ENCODE measurements at places on chromosomes 6 and 20.
A peak's percentile ranks its signal among the peaks of the same experiment; 100 is the strongest.

- DNase-seq: no peak
These were observed 13.1 kb downstream of the DNPH1 start for GRCh38 chr6:43216200-43216599.

GRCh38 chr6:4910037-4910760 is 93.6 kb downstream of the RPP40 start:
- DNase-seq: no peak

DNA sequence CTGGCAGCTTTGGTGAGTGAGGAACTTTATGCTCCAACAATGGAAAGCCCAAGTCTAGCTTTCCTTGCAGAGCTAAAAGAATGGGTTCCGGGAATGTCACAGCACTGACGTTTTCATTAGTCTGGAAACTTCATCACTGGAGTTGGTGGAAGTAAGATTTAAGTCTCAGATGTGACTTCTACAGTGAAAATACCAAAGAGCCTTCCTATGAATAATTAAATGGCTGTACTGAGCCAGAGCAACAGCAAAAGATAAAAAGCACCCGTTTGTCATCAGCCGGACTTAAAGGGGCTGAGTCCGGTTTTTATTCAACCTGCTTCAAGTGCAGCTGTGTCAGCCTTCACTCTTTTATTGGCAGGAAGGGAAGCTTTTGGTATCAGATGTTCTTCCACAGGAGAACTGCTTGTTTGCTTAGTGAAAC is 46.5 kb upstream of the SHLD1 start:
- no peak for DNase-seq

GRCh38 chr6:4895971-4896370 is 107.9 kb downstream of the RPP40 start:
- DNase-seq: no peak

GRCh38 chr6:3740551-3741476 is 10.7 kb downstream of the PXDC1 start:
- no peak for DNase-seq

DNA sequence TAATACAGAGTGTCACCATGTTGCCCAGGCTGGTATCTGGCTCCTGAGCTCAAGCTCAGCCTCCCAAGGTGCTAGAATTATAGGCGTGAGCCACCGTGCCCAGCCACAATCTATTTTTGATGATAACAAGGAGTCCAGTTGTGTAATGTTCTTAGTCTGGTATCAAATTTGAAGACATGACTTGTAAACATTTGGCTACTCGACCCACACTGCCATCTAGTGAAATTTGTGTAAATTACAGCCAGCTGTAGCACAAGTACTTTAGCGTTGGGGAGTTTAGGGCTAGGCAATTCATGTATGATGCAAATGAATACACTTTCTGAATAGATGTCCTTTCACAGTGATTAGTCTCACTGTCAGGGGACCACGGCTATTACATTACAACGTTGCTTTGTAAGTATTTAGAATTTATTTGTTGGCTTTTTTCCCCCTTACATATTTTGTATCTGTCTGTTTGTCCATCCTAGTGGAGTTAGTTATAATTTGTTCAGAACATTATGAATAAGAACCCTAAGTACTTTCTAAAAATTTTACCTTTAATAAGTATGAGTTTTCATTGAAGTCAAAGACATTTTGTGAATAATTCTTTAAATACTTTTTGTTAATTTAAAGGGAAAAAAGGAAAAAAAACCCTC is 139.7 kb downstream of the PRDM13 start:
- DNase-seq: peak; percentile 6

GRCh38 chr20:19864130-19864529 is 106.1 kb downstream of the RIN2 start:
- no peak for DNase-seq

GRCh38 chr20:62623488-62624324 is 18.6 kb upstream of the SLCO4A1 start:
- peak; percentile 99 for DNase-seq

DNA sequence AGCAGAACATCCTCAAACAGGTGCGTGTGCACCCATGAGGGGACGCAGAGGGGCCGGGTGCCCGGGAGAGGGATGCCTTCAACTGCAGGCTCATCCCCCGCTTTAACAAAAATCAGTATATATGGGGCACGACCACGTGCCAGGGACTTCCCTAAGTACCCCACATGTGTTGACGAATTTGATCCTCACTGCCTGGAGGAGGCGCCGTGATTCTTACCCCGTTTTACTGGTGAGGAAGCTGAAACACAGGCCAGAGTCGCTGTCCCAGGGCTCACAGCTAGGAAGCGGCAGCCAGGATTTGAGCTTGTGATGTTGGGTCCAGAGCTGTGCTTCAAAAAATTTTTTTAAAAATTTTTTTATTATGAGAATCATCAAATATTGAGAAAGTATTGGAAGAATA is 44.8 kb downstream of the ITPR3 start:
- no peak for DNase-seq

DNA sequence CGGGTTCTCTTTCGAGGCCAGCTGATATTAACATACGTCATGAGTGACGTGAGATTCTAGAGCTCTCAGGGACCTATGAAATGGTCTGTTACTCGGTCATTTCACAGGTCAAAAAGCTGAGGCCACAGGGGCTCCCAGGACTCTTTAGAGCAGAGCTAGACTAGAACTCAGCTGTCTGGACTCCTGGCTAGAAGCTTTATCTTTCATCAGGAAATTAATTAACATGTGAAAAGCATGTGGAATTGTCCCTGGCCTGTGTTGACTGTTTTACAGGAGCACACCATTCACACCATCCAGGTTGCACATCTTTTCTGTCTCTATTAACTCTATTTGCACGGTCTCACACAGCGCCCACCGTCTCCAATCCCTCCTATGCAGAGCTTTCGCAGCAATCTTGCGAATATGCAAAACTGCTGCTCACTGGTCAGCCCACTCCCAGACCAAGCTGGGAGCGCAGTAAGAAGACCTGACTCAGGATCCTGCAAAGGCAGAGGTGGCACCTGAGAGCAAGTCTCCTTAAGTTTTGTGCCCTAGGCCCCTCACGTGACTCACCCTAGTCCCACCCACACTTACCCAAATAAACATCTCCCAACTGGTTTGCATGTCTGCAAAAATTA is 522.5 kb downstream of the CD83 start:
- DNase-seq: no peak

- DNase-seq: no peak
These were observed 5.8 kb downstream of the DDR1 start for GRCh38 chr6:30889921-30890645.

- DNase-seq: no peak
These were observed 504.9 kb downstream of the DOK5 start for GRCh38 chr20:54980103-54980960.

GRCh38 chr6:134467620-134468019 is 149.7 kb upstream of the SGK1 start:
- DNase-seq: no peak

GRCh38 chr6:39263303-39264037 is 34.2 kb upstream of the KCNK5 start:
- DNase-seq: no peak

- no peak for DNase-seq
These were observed 6.4 kb downstream of the HINT3 start for GRCh38 chr6:125962900-125963497.

DNA sequence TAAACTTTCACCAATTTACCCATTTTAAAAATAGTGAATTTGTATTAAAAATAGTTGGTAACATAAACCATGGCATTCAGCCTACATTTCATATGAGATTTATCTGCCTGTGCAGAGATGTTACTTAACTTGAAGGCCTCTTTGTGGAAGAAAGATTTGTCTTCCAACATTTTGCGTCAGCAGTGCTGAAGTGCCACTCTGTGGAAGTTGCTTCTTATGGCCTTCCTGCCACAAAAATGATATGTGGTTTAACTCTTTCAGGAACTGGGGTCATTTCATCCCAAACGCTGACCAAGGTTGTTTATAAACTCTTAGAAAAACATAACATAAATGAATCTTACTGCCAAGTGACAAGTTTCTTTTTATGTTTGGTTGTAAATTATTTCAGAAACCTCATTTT is 246.8 kb downstream of the ARID1B start:
- DNase-seq: no peak

GRCh38 chr6:17417817-17418216 is 24.4 kb downstream of the CAP2 start:
- DNase-seq: no peak

DNA sequence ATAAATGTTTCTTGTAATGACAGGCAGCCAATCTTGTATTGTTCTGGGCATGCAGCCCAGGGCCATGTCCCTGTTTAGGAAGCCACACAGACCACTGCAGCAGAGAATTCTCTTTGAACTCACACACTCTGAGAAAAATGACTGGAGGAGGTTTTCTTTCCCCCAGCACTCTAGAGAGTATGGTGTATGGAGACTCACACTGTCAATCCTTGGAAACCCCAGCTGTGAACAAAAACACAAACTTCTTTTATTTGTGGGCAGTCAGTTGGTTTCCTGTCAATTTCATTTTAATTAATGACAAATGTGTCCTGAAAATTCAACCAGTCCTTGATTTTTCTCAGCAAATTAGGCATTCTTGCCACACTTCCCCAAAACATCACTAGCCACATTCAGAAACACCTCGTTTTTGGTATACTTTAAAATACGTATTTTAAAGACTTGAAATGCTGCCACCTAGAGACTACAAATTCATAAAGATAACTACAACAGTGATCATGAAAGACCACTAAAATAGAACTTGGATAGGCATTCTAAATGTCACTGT is 52.9 kb upstream of the UFL1 start:
- no peak for DNase-seq

Data from GM19239 (cell line).